Spleen (tissue), 13 donors: ENCODE measurements at places on chromosomes 12 and 14. TPM values are rescaled to one million over a fixed set of nuclear protein-coding genes. Genes with fewer than 3 reads are reported as not detected.

GRCh38 chr12:95790033-95790916 is at the start of gene NTN4:
TSS of gene NTN4 (minus strand) at chr12:95790764. CDS start at chr12:95790309, 455 bp downstream.
- H3K4me3 ChIP-seq, result peak within 1 kb of the TSS; percentile 62
- no peaks in the 10 kb centered on the region for H3K36me3 ChIP-seq
- peak; percentile 85 for DNase-seq

GRCh38 chr12:55687746-55688145 is 20.0 kb downstream of the ITGA7 start:
- no peaks in the 10 kb centered on the region for H3K27me3 ChIP-seq
- H3K27ac ChIP-seq, result no peak overlapping the region
- no peaks in the 10 kb centered on the region for H3K36me3 ChIP-seq
- no peak overlapping the region for H3K4me3 ChIP-seq
- no peaks in the 10 kb centered on the region for H3K4me1 ChIP-seq

KRT85 gene
- total RNA-seq, result not detected

- no peak overlapping the region for H3K4me3 ChIP-seq
- H3K4me1 ChIP-seq, result no peaks in the 10 kb centered on the region
- DNase-seq, result no peak
- no peaks in the 10 kb centered on the region for H3K27me3 ChIP-seq
These were observed 7.0 kb downstream of the SYT1 start for GRCh38 chr12:78871566-78871965.

GRCh38 chr14:104168603-104169002 is 30.2 kb downstream of the KIF26A start:
- no peak overlapping the region for H3K4me3 ChIP-seq
- peaks cover 13% of the 10 kb centered on the region for H3K4me1 ChIP-seq
- no peak overlapping the region for H3K27ac ChIP-seq
- DNase-seq, result no peak
- peaks cover 20% of the 10 kb centered on the region for H3K36me3 ChIP-seq
- H3K27me3 ChIP-seq, result no peaks in the 10 kb centered on the region

DNA sequence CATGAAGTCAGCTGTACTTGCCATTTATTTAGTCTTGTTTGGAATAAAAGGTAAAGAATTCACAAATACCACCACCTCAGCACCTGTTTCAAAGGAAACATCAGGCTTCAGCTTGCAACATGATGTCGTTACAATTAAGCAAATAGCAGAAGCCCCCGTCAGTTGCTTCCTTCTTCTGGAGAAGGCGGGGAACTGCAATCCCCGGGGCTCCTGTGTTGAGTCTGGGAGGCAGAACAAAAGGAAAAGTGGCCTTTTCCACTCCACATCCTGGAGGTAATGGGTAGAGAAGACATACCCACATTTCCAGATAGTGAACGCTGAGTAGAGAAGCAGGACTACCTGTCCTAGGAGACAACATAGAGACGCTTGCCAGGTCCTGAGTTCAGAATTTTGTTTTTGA is 92.8 kb downstream of the DNAH10 start:
- no peak for DNase-seq
- H3K27ac ChIP-seq, result no peak overlapping the region
- H3K27me3 ChIP-seq, result no peaks in the 10 kb centered on the region
- no peak overlapping the region for H3K4me3 ChIP-seq
- no peaks in the 10 kb centered on the region for H3K4me1 ChIP-seq

- H3K27ac ChIP-seq, result no peak overlapping the region
- no peak overlapping the region for H3K4me3 ChIP-seq
- H3K4me1 ChIP-seq, result no peaks in the 10 kb centered on the region
- DNase-seq, result no peak
These were observed 264.0 kb upstream of the FAR2 start for GRCh38 chr12:28884904-28885679.

DNA sequence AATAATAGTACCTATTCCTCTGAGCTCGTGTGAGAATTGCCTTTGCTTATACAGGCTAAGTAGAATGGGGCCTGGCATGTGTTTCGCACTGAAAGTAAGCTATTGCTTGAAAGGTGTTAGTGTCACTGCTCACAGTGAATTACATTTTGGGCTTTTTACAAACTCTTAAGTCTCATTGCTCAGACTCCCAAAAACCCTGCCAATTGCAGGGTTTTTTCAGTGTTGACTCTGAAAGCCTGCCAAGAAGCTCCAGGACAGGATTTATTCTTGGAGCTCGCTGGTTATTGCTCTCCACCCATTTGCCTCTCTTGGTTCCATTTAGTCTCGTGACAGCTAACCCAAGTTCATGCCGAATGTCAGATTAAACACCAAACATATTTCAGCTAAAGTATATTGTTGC is 39.8 kb downstream of the NOPCHAP1 start:
- no peaks in the 10 kb centered on the region for H3K27me3 ChIP-seq
- no peaks in the 10 kb centered on the region for H3K36me3 ChIP-seq
- no peak for DNase-seq

HNF1A gene
- total RNA-seq, result not detected

DNA sequence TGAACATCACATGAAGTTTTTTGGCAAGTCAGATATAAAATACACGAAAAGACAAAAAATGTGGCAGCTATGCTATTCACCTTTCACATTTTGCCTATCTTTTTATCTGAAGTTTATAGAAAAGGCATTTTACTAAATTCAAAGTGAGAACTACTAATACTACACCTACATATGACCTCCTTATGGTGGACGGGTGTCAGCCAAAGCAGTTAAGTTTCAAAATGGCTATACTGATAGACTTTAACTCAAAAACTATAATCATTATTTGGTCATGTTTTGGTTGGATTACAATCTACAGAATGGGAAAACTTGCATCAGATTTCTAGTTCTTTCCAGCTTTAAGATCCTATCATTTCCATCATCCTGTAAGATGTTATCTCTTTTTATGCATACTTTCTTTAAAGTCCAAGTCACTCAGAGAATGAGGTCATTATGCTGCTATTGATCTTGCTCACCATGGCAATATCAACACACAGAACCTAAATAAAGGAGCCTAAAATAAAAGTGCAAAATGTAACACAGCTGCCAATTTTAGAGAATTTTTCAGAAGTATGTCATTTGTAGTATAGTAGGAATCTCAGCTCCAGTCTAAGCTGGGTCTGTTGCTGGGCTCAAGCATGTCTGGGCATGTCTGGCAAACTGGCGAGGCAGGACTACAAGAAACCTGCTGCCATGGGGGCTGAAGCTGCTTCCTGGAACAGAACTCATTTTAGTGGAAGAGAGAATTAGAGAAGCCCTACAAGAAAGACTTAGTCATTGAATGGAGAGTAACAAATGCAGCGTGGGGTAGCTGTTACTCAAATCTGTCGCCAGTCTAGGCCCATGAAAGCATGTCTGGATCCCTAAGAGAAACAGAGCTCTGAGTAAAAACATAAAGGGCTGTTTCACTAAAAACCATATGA is 7.6 kb upstream of the AEBP2 start:
- DNase-seq, result no peak
- H3K27ac ChIP-seq, result no peak overlapping the region
- H3K36me3 ChIP-seq, result no peaks in the 10 kb centered on the region
- H3K4me3 ChIP-seq, result no peak overlapping the region
- no peaks in the 10 kb centered on the region for H3K27me3 ChIP-seq
- no peaks in the 10 kb centered on the region for H3K4me1 ChIP-seq

RPS6KL1 gene
- total RNA-seq, result 15.7 TPM

- peak overlapping the region; percentile 93 for H3K27ac ChIP-seq
- no peaks in the 10 kb centered on the region for H3K36me3 ChIP-seq
- peak; percentile 77 for DNase-seq
- no peaks in the 10 kb centered on the region for H3K27me3 ChIP-seq
- H3K4me3 ChIP-seq, result peak overlapping the region; percentile 71
- peaks cover 44% of the 10 kb centered on the region for H3K4me1 ChIP-seq
These were observed 916 bp upstream of the CHPT1 start for GRCh38 chr12:101696251-101697196.

E2F7 gene
- total RNA-seq, result 0.85 TPM

GRCh38 chr14:25943329-25943728 is 654.5 kb downstream of the NOVA1 start:
- no peaks in the 10 kb centered on the region for H3K4me1 ChIP-seq
- DNase-seq, result no peak
- no peaks in the 10 kb centered on the region for H3K36me3 ChIP-seq
- H3K27ac ChIP-seq, result no peak overlapping the region

DNA sequence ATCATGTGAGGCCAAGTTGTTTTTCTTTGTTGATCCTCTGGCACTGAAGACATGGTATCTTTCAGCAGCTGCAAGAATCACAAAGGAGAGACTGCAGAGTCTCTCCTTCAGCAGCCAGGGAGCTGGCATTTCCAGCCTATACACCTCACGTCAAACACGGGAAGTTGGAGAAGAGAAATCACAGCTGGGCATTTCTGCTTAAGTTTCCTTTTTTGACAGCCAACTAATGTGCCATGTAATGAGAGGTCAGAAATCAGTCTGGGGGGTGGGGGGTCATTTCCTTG is 28.3 kb downstream of the PHLDA1 start:
- H3K4me3 ChIP-seq, result no peak overlapping the region
- no peaks in the 10 kb centered on the region for H3K27me3 ChIP-seq
- no peaks in the 10 kb centered on the region for H3K36me3 ChIP-seq
- H3K4me1 ChIP-seq, result no peaks in the 10 kb centered on the region
- no peak overlapping the region for H3K27ac ChIP-seq
- no peak for DNase-seq

DNA sequence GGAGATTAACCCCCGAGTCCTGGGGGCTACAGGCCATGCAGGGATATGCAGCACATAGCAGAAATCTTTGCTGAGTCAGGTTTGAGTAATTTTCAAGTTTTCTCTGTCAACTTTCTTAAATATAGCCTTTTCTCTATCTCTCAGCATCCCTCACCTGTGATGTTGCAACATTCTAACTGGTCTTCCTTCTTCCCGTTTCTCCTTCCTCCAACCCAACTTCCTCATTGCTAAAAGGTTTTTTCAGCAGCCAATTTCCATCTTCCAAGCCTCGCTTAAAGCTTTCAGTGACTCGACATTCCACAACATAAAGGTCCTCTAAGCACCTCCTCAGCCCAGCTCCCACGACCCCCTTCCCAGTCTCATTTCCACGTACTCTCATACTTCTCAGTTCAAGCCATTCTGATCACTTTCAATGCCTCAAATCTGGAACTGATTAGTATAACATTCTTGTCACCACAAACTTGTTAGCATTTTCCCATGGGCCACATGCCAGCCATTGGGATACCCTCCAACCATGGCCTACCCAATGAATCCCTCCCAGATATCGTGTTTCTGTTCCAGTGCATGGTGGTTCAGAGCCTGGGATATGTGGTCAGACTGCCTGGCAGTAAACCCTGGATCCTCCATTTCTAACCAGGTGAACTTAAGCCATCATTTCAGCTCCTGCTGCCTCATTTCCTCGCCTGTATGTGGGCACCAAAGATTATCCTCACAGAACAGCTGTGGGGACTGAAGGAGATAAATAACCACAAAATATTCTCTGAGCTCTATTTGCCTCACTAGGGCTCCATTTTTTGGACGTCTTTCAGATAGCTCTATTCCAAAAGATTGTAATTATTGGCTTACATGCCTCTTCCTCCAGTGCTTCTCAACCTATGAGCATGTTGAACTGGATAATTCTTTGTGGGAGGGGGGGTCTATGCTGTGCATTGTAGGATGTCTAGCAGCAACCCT is 65.8 kb downstream of the KCNK10 start:
- H3K36me3 ChIP-seq, result no peaks in the 10 kb centered on the region
- no peaks in the 10 kb centered on the region for H3K27me3 ChIP-seq
- DNase-seq, result no peak
- H3K27ac ChIP-seq, result no peak overlapping the region

GRCh38 chr12:89051065-89051677 is 301.1 kb downstream of the DUSP6 start:
- H3K4me3 ChIP-seq, result no peak overlapping the region
- no peaks in the 10 kb centered on the region for H3K27me3 ChIP-seq
- DNase-seq, result no peak
- no peaks in the 10 kb centered on the region for H3K4me1 ChIP-seq

CELA1 gene
- total RNA-seq, result not detected

DNA sequence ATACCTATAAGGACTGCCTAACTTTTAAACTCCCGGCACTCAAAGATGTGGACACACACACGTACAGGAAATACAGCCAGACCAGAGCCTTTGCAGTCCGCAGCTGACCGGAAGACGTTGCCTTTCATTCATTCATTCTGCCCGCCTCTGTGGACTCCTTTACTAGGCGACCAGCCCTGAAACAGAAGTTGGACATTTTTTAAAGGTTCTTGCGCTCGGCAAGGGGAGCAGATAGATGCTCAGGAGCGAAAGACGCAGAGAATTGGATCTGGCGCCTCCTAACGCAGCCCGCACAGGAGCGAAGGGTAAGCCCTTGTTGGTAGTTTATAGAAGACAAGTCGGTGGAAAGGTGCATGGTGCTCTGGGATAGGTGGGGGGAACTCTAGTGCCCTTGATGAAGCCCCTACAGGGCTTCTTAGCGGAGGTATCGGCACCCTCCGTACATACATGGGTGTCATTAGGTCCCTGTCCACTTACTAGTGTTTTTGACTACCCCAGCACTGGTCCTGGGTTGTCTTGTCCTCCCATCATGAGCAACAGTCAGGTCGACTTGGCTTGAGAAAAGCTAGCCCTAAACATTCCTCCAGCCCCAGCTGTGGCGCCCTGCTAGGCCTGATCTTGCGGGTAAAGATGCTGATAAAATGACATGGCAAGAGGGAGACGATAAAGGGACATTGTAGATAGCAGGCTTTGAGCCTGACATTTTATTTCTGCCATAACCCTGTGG is at the start of gene KDM2B:
TSS of gene KDM2B (minus strand) at position 65 of the 727 bp plus-strand sequence. CDS start 112 bp downstream, outside the sequence.
- peaks cover 49% of the 10 kb centered on the region for H3K4me1 ChIP-seq
- peak within 1 kb of the TSS; percentile 48 for H3K4me3 ChIP-seq
- no peaks in the 10 kb centered on the region for H3K36me3 ChIP-seq
- H3K27me3 ChIP-seq, result no peaks in the 10 kb centered on the region
- no peak for DNase-seq
- H3K27ac ChIP-seq, result peak within 1 kb of the TSS; percentile 92

- H3K27me3 ChIP-seq, result no peaks in the 10 kb centered on the region
- H3K4me3 ChIP-seq, result no peak overlapping the region
- H3K4me1 ChIP-seq, result no peaks in the 10 kb centered on the region
- H3K36me3 ChIP-seq, result no peaks in the 10 kb centered on the region
These were observed 310.1 kb downstream of the SYT1 start for GRCh38 chr12:79174626-79175025.

DNA sequence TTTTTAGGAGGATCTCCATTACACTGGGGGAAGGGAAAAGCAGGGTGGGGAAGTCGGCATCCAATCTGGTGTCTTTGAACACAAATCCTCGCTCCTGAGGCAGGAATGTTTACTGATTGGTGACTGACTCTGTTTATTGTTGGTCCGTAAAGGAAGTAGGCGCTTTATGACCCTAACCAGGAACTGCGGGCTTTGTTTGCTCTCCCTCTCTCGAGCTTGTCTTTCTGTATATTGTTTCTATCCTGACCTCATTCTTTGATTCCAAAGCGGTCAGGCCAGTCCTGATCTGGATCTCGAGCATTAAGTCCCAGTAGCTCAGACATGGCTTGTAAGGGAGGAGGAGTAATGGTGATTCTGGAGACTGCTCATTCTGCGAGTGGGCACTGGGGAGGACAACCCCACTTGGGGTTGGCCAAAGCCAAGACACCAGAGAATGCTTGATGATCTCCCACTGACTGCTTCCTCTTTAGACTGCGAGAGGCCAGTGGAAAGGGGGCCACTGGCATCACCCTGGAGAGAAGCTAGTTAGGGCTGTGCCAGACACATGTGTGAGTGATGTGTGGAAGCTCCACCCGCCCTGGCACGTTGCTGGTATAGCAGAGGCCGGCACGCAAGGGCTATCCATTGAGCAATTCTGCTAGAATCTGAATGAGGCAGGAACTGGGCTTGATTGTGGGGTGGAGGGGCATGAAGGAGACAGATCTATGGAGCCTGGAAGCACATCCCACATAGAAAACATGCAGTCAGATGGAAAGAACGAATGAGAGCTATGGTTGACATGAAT is 194.6 kb downstream of the PAX9 start:
- no peak overlapping the region for H3K4me3 ChIP-seq
- H3K4me1 ChIP-seq, result no peaks in the 10 kb centered on the region
- H3K27me3 ChIP-seq, result no peaks in the 10 kb centered on the region
- H3K27ac ChIP-seq, result no peak overlapping the region
- DNase-seq, result no peak

PTCSC3 gene
- total RNA-seq, result not detected

SLC6A13 gene
- not detected for total RNA-seq
